ENCODE measurements at places on chromosomes 5 and 9. TPM values are rescaled to one million over a fixed set of nuclear protein-coding genes. Genes with fewer than 3 reads are reported as not detected.

GRCh38 chr5:105806596-105806995 lies 1864.1 kb downstream of the EFNA5 start:
- no peaks in the 10 kb centered on the region for H3K4me1 ChIP-seq
- H3K27me3 ChIP-seq: no peaks in the 10 kb centered on the region
- no peak overlapping the region for H3K27ac ChIP-seq
- H3K36me3 ChIP-seq: no peaks in the 10 kb centered on the region

- no peaks in the 10 kb centered on the region for H3K36me3 ChIP-seq
- no peaks in the 10 kb centered on the region for H3K4me1 ChIP-seq
- H3K27me3 ChIP-seq: no peaks in the 10 kb centered on the region
- no peak for DNase-seq
- no peak overlapping the region for H3K27ac ChIP-seq
Measured at GRCh38 chr5:107485184-107485583, 185.6 kb downstream of the EFNA5 start.

DNA sequence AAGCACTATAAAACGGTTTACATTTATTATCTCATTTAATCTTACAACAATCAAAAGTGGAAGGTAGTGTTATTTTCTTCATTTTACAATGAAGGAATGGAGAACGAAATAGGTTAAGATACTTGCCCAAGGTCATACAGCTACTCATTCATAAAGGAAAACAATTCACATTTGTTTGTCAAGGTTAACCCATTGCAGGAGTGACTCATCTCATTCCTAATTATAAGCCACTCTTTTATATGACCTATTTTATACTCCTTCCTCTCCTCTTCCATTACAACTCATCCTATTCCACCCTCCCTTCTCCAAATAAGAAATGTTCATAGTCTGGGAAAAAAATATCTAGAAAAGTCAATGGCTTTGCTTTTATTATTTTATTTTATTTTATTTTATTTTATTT lies 29.6 kb downstream of the CRHBP start:
- H3K4me1 ChIP-seq: no peaks in the 10 kb centered on the region
- no peaks in the 10 kb centered on the region for H3K27me3 ChIP-seq
- no peak overlapping the region for H3K27ac ChIP-seq
- H3K4me3 ChIP-seq: no peak overlapping the region
- H3K36me3 ChIP-seq: no peaks in the 10 kb centered on the region
- DNase-seq: no peak

DNA sequence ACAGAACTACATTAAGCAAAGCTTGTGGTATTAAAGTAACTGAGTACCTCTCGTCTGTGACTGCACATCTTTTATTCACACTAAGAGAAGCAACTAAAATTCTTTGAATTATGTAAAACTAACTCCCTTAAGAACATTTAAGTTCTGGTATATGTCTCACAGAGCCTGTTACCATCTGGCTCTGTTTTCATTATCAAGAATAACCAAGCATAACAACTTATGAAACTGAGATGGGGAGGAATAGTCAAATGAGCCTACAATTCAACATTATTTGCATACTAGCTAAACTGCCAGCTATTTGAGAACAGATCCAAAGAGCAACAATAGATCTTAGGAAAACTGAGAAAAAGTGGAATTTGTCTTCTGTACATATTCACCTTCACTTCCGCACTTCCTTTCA lies 25.3 kb upstream of the ISOC1 start:
- H3K27me3 ChIP-seq: no peaks in the 10 kb centered on the region
- H3K27ac ChIP-seq: no peak overlapping the region

DNA sequence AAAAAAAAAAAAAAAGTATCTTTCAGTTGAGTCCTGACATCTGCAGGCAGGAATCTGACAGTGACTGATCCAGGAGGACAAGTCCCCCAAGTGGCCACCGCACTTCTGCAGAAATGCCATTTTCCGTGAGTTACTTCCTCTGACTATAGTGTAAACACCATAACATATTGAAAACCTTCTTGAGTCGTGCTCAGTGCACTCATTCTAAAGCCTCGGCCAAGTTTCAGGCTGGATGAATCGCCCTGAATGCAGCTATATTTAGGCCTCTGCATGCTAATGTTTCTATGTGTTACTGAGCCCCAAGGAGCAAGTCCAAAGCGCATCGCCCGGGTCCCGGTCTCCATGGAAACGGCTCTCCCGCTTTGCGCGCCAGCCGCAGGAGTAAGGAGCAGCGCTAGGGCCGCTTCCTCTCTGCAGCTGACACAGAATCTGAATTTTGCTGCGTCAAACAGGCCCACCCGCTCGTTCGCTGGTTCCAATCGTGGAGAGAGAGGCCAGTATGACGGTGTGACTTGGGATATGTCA lies 335.4 kb downstream of the MSX2 start:
- H3K36me3 ChIP-seq: no peaks in the 10 kb centered on the region
- H3K4me3 ChIP-seq: no peak overlapping the region
- DNase-seq: peak; percentile 98
- H3K27ac ChIP-seq: peak overlapping the region; percentile 70

DNA sequence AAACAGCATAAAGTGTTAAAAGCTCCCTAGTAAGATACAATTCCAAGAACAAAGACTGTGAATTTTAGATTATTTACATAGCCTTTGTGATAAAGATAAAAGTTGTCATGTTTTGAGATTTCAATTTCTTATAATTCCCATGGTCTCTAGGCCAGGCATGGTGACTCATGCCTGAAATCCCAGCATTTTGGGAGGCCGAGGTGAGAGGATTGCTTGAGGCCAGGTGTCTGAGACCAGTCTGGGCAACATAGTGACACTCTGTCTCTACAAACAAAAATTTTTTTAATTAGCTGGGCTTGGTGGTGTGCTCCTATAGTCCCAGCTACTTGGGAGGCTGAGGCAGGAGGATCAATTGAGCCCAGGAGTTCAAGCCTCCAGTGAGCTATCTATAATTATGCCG lies 48.1 kb downstream of the BDP1 start:
- H3K27ac ChIP-seq: no peak overlapping the region
- H3K4me1 ChIP-seq: no peaks in the 10 kb centered on the region
- no peak overlapping the region for H3K4me3 ChIP-seq

DNA sequence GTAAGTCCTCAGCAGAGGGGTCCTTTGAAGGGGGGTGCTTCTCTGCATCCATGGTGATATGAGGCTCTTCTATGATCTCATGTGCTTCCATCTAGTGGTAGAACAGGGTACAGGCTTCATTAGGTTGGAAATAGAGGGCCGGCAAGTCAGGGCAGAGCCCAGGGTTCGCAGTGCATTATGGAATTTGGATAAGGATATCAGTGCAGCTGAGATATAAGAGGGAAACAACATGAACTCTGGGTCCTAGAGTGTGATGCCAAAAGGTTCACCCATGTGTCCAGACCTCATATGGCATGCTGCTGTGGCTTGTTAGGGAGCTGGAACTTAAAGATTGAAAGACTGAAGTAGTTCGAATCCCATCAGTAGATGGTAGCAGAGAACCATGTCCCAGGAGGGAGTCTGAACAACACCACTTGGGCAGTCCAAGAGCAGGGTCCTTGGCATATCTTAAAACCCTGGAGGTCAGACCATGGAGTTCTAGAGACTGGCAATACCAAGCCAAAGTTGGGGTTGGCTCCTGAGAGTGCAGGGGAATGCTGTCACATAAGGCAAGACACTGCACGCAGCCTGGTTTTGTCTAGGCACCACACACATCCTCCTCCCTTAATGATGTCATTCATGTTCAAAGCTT lies 2.3 kb downstream of the FAM221B start:
- H3K27me3 ChIP-seq: no peaks in the 10 kb centered on the region
- no peak overlapping the region for H3K4me3 ChIP-seq
- no peak for DNase-seq
- no peak overlapping the region for H3K27ac ChIP-seq
- H3K4me1 ChIP-seq: peaks cover 22% of the 10 kb centered on the region

DNA sequence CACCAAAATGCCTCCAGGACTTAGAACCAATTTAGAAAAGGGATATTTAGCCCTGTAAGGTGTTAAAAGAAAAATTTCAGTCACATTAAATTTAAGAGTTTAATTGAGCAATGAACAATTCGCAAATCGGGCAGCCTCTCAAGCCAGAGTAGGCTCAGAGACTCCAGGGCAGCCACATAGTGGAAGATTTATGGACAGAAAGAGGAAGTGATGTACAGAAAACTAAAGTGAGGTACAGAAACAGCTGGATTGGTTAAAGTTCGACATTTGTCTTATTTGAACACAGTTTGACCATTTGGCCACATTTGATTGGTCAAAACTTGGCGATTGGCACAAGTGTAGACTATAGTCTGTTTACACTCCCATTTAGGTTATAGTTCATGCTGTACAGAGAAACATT lies 525.9 kb upstream of the ZNF608 start:
- no peaks in the 10 kb centered on the region for H3K36me3 ChIP-seq
- no peaks in the 10 kb centered on the region for H3K4me1 ChIP-seq
- DNase-seq: no peak
- H3K27me3 ChIP-seq: no peaks in the 10 kb centered on the region

The SPAAR gene
- total RNA-seq: 0.77 TPM

The C9orf50 gene
- not detected for total RNA-seq

The PCDHGC5 gene
- 4.0 TPM for total RNA-seq

The PKD2L2 gene
- not detected for total RNA-seq

Data from spinal cord (tissue), 10 donors.